ENCODE measurements at places on chromosomes 11 and 22. TPM values are rescaled to one million over a fixed set of nuclear protein-coding genes. Genes with fewer than 3 reads are reported as not detected.

The RBMXL2 gene
- not detected for total RNA-seq

The MGAT3 gene
- total RNA-seq, result 1.6 TPM

The CRYBB3 gene
- total RNA-seq, result not detected

The NELL1 gene
- total RNA-seq, result not detected

The ANO1 gene
- total RNA-seq, result 0.11 TPM

The NAALADL1 gene
- total RNA-seq, result 12.6 TPM

The MRGPRX2 gene
- not detected for total RNA-seq

All from activated T-helper 17 cell treated with anti-CD3 and anti-CD28 coated beads, Interleukin-2, amount 50 U/mL, for 72 hours (primary cell).